ENCODE measurements at places on chromosomes 7 and 10. TPM values are rescaled to one million over a fixed set of nuclear protein-coding genes. Genes with fewer than 3 reads are reported as not detected.

Gene TRPV5
- total RNA-seq = not detected

Gene ANKRD61
- total RNA-seq = not detected

Gene AOC1
- 0.33 TPM for total RNA-seq

Gene BNIP3
- total RNA-seq = 51.4 TPM

Gene PPP1R3A
- not detected for total RNA-seq

Gene HTR7
- total RNA-seq = 0.40 TPM

Gene NEUROG3
- not detected for total RNA-seq

Gene TMEM178B
- total RNA-seq = 0.42 TPM

GRCh38 chr7:106080300-106080987 lies 31.7 kb downstream of the SYPL1 start:
- no peaks in the 10 kb centered on the region for H3K36me3 ChIP-seq
- H3K27ac ChIP-seq = no peak overlapping the region
- no peaks in the 10 kb centered on the region for H3K27me3 ChIP-seq
- no peak for DNase-seq
- H3K4me3 ChIP-seq = no peak overlapping the region
- H3K4me1 ChIP-seq = peaks cover 28% of the 10 kb centered on the region

DNA sequence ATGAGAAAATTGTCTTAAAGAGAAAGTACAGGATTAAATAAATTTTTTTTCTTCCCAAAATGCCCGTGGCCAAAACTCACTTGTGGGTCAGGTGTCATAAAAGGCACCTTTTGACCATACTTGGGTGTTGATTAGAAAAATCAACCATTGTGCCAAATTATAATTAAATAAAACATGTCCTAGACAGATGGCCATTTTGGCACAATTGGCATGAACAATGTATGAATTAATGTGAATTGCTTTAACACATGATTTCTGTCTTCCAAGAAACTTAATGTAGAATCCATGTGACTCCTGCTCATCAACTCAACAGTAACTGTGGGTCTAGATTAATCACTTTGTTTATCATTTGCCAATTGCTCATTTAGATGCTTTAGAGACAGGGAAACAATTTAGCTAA lies 64.0 kb downstream of the CSTF2T start:
- H3K27me3 ChIP-seq = no peaks in the 10 kb centered on the region
- H3K4me1 ChIP-seq = peaks cover 5% of the 10 kb centered on the region
- no peak for DNase-seq
- H3K36me3 ChIP-seq = no peaks in the 10 kb centered on the region
- H3K4me3 ChIP-seq = no peak overlapping the region

DNA sequence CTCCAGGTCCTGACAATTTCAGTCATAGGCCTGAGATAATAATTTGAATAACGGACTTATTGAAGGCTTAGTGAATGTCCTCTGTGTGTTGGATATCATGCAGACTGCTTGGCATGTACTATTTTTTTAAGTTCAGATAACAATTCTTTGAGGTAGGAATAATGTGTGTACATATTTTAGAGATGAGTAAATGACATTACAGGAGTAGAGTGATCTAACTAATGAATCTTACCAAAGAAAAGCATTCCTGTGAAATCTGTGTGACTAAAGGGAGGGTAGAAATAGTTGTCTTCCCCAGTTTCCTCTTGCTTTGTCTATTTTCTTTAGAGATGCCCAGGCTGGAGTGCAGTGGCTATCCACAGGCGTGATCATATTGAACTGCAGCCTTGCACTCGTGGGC lies 391.8 kb upstream of the ETV1 start:
- H3K36me3 ChIP-seq = no peaks in the 10 kb centered on the region
- H3K4me3 ChIP-seq = no peak overlapping the region
- no peaks in the 10 kb centered on the region for H3K4me1 ChIP-seq
- H3K27me3 ChIP-seq = no peaks in the 10 kb centered on the region

DNA sequence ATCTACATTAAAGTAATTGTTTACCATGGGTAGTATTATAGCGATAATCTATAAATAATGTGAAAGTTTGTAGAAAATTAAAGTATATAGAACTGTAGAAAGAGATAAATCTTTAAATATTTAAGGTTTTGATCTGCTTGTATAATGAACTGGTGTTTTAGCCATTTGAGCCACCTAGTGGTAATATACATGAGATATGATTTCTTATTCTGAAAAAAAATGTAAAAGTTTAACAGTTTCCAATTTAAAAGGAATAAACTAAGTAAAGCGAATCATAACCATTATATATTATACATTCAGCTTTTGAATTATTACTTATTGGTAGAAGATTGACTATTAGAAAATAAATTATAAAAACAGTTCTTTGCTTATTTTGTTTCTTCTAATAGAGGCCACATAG lies 91.2 kb downstream of the OTUD1 start:
- H3K36me3 ChIP-seq = no peaks in the 10 kb centered on the region
- DNase-seq = no peak
- no peak overlapping the region for H3K4me3 ChIP-seq
- H3K4me1 ChIP-seq = no peaks in the 10 kb centered on the region

- H3K4me3 ChIP-seq = no peak overlapping the region
- H3K27ac ChIP-seq = peak overlapping the region; percentile 92
- no peaks in the 10 kb centered on the region for H3K27me3 ChIP-seq
- H3K4me1 ChIP-seq = peaks cover 79% of the 10 kb centered on the region
- H3K36me3 ChIP-seq = peaks cover 27% of the 10 kb centered on the region
Measured at GRCh38 chr10:72011468-72011867, 47.3 kb downstream of the CHST3 start.

DNA sequence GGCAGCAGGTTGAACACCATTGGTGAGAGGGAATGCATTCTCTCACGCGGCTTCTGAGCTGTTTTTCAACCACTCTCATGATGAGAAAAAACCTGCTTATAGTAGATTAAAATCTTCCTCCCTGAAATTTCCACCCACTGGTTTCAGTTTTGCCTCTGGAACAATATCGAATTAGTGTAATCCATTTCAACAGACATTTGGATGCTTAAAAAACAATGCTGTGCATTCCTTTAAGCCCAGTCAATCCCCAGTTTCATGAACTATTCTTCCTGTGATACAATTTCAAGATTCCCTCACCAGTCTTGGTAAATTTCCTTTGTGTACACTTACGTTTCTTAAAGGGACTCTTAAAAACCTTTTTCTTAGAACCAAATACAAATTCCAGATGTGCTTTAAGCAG lies 89.6 kb downstream of the ITIH5 start:
- no peak overlapping the region for H3K4me3 ChIP-seq
- H3K4me1 ChIP-seq = no peaks in the 10 kb centered on the region
- DNase-seq = no peak

All from esophagus muscularis mucosa (tissue), 4 donors.